ENCODE measurements at places on chromosomes 11 and 22. TPM values are rescaled to one million over a fixed set of nuclear protein-coding genes. Genes with fewer than 3 reads are reported as not detected.

Gene SCUBE1
- 17.4 TPM for total RNA-seq

Gene UBQLNL
- 1.2 TPM for total RNA-seq

Gene ART1
- total RNA-seq, result not detected

Gene WBP2NL
- 8.6 TPM for total RNA-seq

Gene OR52N1
- total RNA-seq, result not detected

Gene CCDC116
- total RNA-seq, result 0.27 TPM

Gene HTR3A
- 0.16 TPM for total RNA-seq

Gene LMO2
- 17.5 TPM for total RNA-seq

Gene NUP98
- 186 TPM for total RNA-seq

Gene SMC1B
- 0.11 TPM for total RNA-seq

Gene DDX6
- total RNA-seq, result 293 TPM
